ENCODE measurements at places on chromosomes 2 and 18.

GRCh38 chr2:174218773-174219172 is 29.6 kb downstream of the OLA1 start:
- no peak for DNase-seq

DNA sequence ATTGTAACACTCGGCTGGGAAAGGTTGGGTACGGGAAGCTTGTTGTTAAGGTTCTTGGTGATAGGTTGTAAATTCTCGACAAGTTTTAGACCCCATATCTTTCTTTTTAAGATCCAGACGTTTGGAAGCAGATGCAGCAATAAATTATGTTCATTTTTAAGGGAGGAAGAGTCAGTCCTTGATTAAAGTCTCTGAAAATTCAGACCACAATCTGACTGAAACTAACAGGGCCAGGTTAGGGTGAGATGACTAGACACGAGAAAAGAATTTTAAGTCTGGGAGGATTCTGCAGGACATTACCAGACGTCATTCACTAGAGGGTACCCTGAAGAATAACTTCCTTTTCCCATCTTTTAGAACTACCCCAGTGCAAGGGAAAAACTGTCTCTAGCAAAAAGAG is 16.1 kb downstream of the WIPF1 start:
- DNase-seq: no peak

DNA sequence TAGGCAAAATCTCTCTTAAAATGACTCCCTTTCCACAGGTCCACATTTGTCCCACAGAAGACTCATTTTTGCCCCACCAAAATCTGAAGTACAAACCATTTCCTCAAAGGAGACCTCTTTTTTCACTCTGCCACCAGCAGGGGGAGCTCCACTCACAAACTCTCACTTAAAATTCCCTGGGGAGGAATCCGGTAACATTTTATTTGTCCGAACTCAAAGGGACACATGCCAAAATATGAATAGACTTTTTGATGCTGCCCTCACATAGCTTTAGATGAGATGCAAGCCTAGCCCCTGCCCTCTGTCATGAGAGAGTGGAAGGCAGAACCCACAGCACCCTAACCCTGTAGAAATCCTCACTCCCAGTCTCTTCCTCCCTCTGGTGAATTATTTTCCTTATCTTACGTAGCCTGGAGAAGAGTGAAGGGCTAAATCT is 57.1 kb downstream of the RMDN2 start:
- peak; percentile 64 for DNase-seq

- no peak for DNase-seq
Observed at GRCh38 chr2:122755281-122755780, 999.9 kb downstream of the TSN start.

DNA sequence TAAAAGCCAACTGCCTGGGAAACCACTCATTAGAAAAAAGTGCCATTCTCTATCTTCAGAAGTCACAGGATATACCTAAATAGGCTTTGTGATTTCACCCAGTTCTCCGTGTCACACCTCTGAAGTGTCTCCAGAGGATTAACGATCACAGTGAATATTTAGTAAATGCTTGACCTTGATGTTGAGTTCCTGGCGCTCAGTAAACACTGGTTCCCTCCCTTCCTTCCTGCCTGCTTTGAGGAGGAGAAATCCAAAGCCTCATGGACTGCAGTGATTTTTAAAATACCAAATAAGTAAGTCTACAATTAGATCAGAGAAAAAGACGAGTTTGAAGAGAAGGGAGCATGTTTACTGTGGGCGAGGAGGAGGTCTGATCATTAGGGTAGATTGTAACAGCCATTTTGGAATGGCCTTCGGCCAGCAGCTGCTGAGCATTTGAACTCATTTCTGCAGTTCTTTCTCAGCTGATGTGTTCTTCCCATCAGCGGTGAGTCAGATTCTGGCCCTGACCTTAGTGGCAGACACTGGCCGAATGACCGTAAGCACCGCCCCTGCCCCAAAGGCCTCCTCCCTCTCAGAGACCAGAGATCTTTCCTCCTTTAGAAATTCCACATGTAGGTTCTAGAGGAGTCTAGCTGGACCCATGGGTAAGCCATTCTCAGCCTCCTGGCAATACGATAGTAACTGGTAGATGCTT is 62.1 kb upstream of the SLC16A14 start:
- DNase-seq: peak; percentile 79

GRCh38 chr18:70522183-70522680 is 233.4 kb downstream of the SOCS6 start:
- no peak for DNase-seq

All from tibial artery (tissue), 4 donors.